ENCODE measurements at places on chromosomes 1 and 21.

DNA sequence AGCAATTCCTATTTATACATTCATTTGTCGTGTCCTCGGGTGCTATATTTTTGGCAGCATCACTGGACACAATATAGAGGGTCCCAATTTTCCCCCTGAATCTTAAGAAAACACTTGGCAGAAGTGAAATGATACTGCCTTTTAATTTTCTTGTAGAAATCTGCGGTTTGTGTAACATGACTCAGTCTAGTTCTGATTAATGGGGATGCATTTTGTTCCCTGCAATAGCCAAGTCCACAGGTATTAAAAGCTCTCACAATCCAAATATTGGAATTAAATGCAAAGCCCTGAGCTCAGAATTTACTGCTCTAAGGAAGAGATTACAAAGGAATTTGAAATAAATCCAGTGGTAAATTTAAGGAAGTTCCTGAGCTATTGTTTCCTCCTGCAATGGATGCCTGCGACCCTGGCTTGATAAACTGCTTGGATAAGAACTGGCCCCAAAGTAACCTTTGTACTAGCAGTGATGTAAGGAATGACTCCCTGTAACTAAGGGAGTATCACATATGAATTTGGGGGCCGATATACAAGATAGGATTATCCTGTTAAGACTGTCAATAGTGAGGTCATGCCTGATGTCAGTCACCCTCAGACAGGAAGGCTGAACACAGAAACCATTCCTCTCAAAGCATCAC lies 349.7 kb upstream of the C1orf87 start:
- no peak for DNase-seq

DNA sequence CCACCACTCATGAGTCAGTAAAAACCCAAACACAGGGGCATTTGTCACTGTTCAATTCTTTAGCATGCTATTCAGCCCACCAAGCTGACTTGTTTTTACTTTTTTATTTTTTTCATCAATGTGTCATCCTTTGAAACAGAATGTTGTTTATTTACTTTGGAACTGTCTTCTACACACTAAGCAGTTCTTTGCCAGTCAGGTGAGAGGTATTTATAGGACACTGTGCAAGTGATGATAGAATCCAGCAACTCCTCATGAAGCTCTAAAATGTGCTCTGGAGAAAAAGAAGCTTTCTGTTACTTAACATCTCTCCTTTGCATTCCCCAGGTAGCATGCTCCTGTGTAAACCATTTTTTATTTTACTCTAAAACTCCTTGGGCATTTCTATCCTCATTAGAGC lies 582.0 kb upstream of the TMPRSS15 start:
- DNase-seq, result no peak

GRCh38 chr1:228029281-228029680 lies 22.5 kb downstream of the WNT3A start:
- no peak for DNase-seq

DNA sequence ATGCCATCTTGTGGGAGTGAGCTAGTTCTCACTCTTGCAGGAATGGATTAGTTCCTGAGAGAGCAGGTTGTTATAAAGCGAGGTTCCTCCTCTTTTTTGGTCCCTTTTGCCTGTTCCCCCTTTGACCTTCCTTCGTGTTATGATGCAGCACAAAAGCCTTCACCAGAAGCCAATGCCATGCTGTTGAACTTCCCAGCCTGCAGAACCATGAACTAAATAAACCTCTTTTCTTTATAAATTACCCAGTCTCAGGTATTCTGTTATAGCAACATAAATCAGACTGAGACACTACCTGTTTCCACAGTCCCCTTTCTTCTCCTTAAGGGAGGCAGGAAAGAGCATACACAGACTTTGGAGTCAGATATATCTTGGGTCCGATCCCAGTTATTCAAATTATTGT lies 25.6 kb downstream of the DISP3 start:
- no peak for DNase-seq

GRCh38 chr1:51952638-51953037 lies 37.9 kb downstream of the RAB3B start:
- DNase-seq, result no peak

GRCh38 chr1:67894981-67895735 lies 61.9 kb upstream of the GNG12 start:
- DNase-seq, result peak; percentile 57

- DNase-seq, result no peak
These were observed 334.6 kb downstream of the RGS7 start for GRCh38 chr1:241022366-241022765.

GRCh38 chr1:19772053-19772452 lies 27.7 kb downstream of the TMCO4 start:
- no peak for DNase-seq

DNA sequence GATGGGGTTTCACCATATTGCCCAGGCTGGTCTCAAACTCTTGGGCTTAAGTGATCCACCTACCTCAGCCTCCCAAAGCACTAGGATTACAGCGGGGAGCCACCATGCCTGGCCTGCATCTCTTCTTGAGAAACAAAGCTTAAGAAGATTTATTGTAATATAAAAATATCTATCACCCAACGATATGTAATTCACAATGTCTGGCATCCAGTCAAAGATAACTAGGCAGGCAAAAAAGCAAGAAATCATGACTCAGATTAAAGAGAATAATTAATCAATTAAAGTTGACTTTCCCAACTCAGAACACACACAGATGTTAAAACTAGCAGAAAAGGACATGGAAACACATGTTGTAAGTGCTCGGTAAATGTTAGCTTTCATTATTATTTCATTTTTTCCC lies 26.5 kb upstream of the POU2F1 start:
- no peak for DNase-seq

DNA sequence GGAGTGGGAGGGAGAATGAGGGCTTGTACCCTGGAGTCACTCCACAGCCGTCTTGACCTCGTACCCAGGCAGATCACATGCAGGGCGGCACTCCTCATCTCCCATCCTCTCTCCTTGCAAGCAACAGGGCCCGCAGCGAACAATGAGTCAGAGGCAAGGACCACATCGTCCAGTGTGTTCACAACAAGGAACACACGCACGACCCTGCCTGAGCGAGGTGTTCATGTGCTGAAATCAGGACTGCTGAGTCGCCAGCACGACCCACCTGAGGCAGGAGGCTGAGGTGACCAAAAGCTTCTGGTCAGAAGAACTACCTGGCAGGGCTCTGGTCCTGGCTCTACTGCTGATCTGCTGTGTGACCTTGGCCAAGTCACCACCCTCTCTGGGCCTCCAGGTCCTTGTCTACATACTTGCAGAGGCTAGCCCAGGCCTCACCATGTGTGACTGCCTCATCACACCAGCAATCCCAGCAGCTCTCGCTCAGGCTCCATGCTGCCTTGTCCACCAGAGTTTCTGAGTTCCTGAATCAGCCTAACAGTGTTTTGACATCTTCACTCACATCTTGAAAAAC lies 78.0 kb downstream of the SSBP3 start:
- no peak for DNase-seq

DNA sequence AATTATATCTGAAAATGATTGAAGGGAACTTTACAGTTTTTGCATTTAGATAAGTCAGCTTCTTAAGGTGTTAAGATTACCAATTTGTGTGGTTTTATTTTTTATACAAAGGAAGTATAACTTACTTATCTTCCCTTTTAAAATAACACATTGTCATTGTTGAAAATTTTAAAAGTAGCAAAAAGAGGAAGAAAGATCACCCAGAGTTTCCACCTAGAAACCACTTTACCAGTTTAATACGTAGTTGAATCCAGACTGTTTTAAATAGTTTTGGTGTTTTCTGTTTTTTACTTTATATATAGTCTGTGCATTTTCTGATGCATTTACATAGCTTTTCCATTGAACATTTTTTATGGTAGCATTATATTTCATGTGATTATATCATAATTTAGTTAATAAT lies 6.1 kb downstream of the CCDC18 start:
- no peak for DNase-seq

- no peak for DNase-seq
These were observed 28.5 kb upstream of the DR1 start for GRCh38 chr1:93317207-93317606.

- no peak for DNase-seq
These were observed 53.3 kb upstream of the NFASC start for GRCh38 chr1:204817341-204817740.

DNA sequence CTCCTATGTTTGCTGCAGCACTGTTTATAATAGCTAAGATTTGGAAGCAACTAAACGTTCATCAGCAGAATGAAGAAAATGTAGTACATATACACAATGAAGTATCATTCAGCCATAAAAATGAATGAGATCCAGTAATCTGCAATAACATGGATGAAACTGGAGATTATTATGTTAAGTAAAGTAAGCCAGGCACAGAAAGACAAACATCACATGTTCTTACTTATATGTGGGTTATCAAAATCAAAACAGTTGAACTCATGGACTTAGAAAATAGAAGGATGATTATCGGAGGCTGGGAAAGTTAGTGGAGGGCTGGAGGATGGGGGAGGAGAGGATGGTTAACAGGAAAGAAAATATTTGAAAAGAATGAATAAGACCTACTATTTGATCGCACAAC lies 1017.6 kb downstream of the KCNT2 start:
- DNase-seq, result no peak

GRCh38 chr1:184219414-184219813 lies 167.4 kb upstream of the C1orf21 start:
- no peak for DNase-seq

- peak; percentile 53 for DNase-seq
These were observed 66.0 kb downstream of the MATN1 start for GRCh38 chr1:30657131-30658013.

- DNase-seq, result peak; percentile 55
These were observed 53.6 kb upstream of the MUTYH start for GRCh38 chr1:45393718-45394302.

DNA sequence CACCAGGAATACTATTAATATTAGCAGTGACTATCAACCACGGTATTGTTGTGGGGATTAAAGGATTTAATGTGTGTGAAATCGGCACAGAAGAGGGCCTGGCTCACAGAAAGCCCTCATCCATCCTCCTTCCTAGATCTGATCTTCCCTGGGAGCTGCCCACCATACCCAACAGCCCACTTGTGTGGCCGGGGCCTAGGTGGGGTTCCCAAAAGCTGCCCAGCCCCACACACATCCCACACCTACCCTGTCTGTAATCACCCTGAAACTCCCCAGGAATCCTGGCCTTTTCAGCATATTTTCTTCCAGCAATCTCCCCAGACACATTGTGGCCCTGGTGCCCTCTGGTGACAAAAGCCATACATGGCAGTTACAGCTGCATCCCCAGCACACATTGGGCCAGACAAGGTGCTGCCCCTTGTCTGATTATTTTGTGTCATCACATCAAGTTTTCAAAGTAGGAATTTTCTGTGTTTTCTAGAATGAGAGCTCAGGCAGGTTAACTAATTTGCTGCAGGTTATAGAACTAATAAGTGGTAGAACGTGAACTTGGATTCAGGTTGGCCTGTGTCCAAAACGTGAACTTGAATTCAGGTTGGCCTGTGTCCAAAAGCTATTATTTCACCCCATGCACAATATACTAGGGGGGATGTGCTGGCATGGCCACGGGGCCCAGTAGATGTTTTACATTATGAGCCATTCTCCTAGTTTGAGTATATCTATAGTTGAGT lies 5.3 kb upstream of the SLC6A9 start:
- DNase-seq, result peak; percentile 73

GRCh38 chr1:243433737-243434370 lies 178.0 kb downstream of the SDCCAG8 start:
- no peak for DNase-seq

- no peak for DNase-seq
These were observed 121.2 kb downstream of the LMX1A start for GRCh38 chr1:165235155-165235776.

DNA sequence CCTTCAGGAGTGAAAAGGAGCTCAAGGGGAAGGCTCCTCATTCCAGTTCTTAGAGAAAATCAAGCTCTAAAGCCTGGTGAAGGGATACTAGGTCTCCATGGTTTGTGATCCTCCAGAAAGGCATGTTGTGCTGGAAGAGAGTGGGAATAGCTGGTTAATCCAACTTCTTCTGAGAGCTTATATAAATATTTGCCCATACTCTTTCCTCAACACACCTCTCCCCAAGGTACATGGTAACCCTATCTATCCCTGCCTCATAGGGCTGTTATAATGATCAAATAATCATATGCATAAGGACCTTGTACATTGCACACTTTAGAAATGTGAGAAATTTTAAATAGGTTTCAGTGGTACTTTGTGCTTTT lies 14.6 kb downstream of the XKR8 start:
- DNase-seq, result no peak

DNA sequence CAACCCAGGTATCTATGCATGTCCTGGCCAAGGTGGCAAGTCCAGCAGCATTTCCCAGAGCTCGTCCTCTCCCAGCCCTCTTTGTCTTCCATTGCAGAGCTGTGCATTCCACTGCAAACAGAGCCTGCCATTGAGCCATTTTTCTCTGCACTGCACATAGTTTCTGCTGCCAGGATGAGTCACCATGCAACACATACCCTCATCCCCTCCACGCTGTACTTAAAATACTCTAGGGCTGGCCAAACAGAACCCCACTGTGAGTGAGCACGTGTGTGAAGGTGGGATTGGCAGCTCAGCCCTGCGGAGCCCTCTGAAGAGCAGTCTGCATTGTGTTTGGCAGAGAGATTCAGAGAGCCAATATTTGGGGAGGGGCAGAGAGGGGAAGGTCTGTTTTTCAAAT lies 3.9 kb upstream of the ATP1B1 start:
- DNase-seq, result peak; percentile 69

GRCh38 chr1:58592522-58593134 lies 15.6 kb upstream of the TACSTD2 start:
- DNase-seq, result peak; percentile 98

GRCh38 chr1:2198571-2198970 lies 4.0 kb upstream of the FAAP20 start:
- DNase-seq, result no peak

- DNase-seq, result no peak
These were observed 64.1 kb upstream of the TMPRSS15 start for GRCh38 chr21:18467715-18468114.

DNA sequence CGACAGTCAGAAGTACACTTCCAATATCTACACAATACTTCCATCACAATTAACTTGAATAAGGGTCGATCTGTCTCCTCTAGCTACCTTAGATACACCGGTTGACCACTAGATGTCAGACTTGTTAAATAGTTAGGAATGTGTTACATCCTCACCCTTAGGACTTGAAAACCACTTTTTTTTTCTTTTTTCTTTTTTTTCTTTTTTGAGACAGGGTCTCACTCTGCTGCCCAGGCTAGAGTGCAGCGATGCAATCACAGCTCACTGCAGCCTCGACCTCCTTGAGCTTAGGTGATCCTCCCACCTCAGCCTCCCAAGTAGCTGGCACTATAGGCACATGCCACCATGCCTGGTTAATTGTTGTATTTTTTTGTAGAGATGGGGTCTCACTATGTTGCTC lies 120.4 kb upstream of the GREM2 start:
- peak; percentile 58 for DNase-seq

GRCh38 chr1:5566924-5567323 lies 425.3 kb downstream of the NPHP4 start:
- DNase-seq, result no peak

- no peak for DNase-seq
These were observed 241.0 kb downstream of the RHOU start for GRCh38 chr1:228976316-228976715.

DNA sequence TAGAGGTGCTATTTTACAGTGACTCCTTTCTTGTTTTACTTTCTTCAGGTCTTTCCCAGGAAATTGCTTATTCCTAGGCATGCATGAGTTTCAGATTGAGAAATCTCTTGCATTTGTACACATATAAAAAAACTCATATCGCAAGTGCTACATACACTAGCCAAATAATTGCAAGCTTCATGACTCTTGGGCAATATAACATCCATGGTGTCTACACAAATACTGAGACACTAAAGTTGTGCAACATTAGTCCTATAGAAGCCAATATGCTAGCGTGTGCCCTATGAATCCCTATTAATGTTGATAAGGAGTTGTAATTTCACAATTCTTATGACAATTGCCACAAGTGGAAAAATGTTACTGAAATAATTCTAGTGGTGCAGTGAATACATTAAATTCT lies 591.0 kb downstream of the ADGRL2 start:
- DNase-seq, result peak; percentile 74

All from epithelial cell of esophagus (primary cell).